Muscle of arm (tissue), 14 donors: ENCODE measurements at places on chromosomes 7 and 10. TPM values are rescaled to one million over a fixed set of nuclear protein-coding genes. Genes with fewer than 3 reads are reported as not detected.

Gene NANOS1
- 6.9 TPM for polyA plus RNA-seq

Gene HOXA1
- polyA plus RNA-seq, result 1.6 TPM

GRCh38 chr10:12445701-12446334 is 96.5 kb downstream of the CAMK1D start:
- DNase-seq, result no peak

GRCh38 chr7:144474363-144474762 is 70.9 kb upstream of the NOBOX start:
- no peak for DNase-seq

GRCh38 chr7:41401833-41402232 is 301.1 kb downstream of the INHBA start:
- DNase-seq, result no peak

- no peak for DNase-seq
Observed at GRCh38 chr10:104246976-104247375, 7.7 kb upstream of the GSTO1 start.
